ENCODE measurements at places on chromosomes 2 and 18.

DNA sequence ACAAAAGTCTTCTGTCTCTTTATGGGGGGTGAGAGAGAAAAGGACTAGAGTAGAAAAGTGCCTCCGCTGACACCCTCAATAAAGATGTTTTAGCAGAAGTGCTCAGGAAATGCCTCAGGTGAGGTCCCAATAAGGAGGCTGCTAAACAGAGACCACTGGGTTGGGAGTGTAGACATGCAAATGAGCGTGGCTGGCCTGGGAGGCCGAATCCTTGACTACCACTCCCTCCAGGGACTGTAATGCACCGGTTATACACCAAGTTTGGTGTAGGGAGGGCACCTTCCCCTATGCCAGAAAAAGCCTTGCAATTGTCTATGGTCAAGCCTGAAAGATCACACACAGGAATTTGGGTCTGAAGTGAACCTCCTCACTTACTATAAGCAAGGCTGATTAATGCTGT, 1.8 kb downstream of the TMX3 start:
- no peak for DNase-seq

DNA sequence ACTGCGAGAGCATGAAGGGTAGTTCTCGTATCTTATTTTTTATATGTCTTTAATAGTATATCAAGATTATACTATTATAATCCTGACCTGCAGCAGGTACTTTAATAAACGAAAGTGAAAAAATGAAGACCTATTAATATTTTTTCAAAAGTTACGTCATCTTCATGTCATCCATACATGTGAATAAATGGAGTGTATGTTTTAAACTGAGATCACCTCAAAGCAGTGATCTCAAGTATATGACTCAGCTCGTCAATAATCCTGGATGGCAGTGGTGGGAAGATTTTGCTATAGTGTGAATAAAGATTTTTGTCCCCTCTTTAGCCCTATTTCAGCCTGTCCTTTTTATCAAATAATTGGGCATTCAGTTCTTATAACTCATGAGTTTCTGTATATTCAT, 166.3 kb upstream of the FBXO11 start:
- no peak for DNase-seq

GRCh38 chr2:101864426-101864825, 127.3 kb upstream of the IL1R2 start:
- no peak for DNase-seq

- DNase-seq = no peak
Observed at GRCh38 chr18:57913686-57914085, 110.6 kb upstream of the ATP8B1 start.

- DNase-seq = peak; percentile 96
Observed at GRCh38 chr2:46073540-46074046, 223.6 kb upstream of the EPAS1 start.

GRCh38 chr2:28438532-28439063, 45.9 kb downstream of the FOSL2 start:
- no peak for DNase-seq

DNA sequence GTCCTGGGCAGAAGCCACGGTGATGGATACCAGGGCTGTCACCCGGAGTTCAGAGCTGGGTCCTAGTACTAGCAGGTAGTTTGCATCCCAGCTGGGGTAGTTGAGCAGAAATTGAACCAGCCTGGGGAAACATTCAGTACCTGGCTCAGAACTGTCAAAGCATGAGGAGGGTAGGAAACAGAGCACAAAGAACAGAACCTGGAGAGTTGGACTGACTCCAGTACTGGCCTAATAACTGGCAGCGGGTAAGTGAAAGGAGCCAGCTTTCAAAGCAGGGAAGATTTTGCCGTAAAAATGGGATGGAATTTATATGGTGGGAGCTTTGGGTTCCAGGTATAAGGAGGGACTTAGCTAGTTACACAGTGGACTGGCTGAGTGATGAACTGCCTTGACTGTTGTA, 23.8 kb downstream of the ATG16L1 start:
- no peak for DNase-seq

GRCh38 chr2:75513616-75514170, 47.0 kb downstream of the EVA1A start:
- DNase-seq = no peak

DNA sequence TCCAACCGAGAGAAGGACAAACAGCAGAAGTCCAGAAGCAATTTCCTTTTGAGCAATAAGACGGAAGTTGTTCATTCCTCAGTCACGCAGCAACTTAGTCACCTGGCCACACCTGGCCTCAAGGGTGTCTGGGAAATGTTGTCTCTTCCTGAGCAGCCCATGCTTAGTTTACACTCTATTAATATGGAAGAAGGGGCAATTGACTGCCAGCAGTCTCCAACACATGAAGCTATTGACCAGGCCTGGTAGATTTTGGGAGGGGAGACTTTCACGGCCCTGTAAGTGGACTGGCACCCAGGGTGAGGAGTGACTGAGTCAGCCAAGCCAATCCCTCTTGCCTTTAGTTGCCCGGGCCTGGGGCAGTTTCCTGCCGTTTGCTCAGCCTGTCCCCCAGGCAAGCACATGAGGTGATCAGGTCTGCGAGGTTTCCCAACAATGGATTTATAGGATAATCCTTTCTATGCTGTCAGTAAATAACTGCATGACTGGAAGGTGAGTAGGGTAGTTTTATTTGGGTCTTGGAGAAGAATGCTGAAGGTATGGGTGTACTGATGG, 43.8 kb upstream of the PPP4R1 start:
- no peak for DNase-seq
